ENCODE measurements at places on chromosomes 5 and 9.

GRCh38 chr9:7811677-7812076, 12.1 kb upstream of the DMAC1 start:
- no peak for DNase-seq

GRCh38 chr5:108432024-108432423, 50.1 kb upstream of the FBXL17 start:
- DNase-seq: no peak

DNA sequence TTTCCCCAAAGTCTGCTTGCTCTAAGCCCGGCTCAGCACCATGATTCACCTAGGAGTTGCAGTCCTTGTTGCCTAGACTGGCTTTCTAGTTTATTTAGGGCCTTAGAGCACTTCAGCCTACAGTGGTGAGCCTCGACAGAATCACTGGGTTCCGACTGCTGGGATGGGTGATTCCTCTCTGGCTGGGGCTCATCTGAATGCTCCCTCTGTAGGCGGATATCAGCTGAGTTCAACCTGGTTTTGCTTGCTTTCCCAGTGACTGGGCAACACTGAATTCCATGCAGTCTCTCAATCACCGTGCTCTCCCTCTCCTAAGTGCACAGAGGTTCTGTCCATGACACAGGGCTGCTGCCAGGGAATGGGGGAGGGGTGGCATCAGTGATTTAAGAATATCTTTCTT, 54.1 kb downstream of the OSMR start:
- DNase-seq: no peak

DNA sequence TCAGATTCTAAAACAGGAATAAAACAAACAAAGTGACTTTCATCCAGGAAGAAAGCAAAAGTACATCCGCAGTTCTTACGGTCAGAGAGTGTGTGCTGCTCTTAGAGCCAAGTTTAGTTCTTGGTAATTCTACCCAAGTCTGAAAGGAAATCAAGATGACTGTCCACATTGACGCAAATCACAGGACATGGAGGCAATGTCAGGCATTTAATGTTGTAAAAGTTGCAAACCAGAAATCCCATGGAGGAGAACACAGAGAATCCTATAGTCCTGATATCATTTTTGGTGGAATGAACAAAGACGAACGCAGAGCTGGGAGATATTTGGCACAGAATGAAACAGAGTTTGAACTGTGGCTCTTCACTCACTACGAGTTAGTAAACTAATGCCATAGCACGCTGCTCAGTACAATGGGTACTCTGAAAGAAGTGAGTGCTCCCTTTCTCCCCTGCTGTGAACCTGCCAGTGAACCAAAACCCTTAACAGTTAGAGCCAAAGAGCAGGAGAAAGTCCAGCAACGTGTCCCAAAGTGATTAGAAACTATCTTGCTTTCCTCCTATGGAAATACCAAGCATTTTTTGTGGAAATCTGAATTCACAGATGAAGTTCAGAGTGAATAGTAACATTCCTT, 74.3 kb downstream of the MUSK start:
- peak; percentile 21 for DNase-seq

DNA sequence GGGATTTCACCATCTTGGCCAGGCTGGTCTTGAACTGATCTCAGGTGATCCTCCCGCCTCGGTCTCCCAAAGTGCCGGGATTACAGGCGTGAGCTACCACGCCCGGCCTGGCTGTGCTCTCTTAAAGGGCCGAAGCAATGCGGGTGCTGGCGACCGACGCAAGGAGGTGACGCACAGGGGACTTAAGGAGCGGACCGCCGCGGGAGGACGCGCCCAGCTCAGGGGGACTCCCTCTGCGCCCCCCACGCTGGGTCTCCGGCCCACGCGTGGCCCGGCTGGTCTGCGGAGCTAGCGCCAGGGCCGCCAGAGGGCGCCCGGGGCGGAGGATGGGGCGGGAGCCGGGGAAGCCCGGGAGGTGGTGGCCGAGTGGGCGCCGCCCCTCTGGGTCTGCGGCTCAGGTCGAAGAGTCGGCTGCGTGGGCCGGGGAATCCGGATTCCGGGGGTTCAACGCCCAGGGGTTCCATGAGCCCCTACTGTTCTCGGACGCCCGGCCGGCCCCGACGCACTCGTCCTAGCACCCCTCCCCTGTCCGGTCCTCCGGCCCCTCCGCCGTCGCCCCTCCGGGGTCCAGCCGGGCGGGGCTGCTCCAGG, 502 bp upstream of the CERCAM start:
- peak; percentile 76 for DNase-seq

DNA sequence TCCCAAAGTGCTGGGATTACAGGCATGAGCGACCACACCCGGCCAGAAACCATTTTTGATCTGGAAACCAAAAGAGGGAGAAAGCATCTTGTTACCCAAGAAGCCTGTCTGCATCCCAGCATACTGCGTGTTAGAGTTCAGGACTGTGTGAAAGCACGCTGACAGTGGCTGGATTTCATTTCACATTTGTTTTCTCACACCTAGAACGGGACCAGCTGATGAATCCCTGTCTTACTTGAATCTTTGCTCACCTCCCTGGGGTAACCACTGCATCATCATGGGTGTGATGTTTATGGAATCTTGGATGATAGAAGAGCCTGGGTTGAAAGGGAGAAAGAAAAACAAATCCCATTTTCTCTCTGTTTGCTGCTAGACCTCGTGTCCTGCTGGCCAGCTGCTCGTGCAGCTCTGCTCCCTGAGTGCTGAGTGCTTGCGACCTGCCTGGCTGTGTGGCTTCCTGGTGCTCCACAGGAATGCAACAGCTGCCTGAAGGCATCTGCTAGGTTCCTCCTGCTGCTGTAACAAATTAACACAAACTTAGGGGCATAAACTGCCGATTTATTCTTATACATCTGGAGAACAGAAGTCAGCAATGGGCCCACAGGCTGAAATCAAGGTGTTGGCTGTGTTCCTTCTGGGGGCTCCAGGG, 378.3 kb upstream of the DAP start:
- no peak for DNase-seq

DNA sequence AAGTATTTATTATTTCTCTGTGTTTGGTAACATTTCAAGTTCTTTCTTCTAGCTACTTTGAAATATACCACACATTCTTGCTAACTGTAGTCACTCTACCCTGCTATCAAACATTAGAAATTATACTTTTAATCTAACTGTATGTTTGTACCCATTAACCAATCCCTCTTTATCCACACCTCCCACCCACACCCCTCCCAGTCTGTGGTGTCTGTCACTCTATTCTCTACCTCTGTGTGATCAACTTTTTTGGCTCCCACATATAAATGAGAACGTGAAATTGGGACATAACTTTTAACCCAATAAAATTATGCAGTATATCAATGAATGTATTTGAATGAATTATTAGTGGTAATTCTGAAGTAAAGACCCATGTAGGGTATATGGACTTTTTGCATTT, 79.7 kb downstream of the PBX3 start:
- DNase-seq: no peak

GRCh38 chr5:61215996-61216395, 53.7 kb upstream of the SMIM15 start:
- DNase-seq: no peak

GRCh38 chr9:115115117-115115880, 2.7 kb downstream of the TNC start:
- no peak for DNase-seq

DNA sequence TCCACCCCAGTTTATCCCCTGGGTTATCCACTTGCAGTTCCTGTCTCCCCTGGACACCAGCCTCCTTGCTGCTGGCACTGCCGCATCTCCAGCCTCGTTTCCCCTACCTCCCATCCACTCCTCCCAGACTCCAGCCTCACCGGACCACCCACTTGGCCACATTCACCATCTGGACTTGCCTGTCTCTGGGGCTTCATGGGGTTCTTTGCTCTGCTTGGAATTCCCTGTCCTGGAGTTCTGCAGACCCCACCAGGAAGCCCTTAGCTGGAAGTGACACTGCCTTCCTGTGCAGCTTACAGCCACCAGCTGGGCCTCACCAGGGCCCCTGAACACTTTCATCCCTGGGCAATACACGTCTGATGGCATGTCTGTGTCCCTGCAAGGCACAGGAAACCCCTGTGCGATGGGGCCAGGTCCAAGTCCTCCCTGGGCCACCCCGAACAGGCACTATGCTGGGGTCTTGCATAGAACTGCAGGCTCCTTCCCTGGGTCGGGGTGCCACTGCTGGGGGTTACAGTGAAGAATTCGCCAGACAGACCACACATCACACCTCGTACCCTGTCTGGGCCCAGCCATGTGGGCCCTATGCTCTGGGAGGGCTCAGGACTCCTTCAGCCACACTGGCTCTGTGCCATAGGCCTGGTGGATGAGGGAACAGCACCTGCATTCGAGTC, 3.0 kb downstream of the FLT4 start:
- DNase-seq: no peak

DNA sequence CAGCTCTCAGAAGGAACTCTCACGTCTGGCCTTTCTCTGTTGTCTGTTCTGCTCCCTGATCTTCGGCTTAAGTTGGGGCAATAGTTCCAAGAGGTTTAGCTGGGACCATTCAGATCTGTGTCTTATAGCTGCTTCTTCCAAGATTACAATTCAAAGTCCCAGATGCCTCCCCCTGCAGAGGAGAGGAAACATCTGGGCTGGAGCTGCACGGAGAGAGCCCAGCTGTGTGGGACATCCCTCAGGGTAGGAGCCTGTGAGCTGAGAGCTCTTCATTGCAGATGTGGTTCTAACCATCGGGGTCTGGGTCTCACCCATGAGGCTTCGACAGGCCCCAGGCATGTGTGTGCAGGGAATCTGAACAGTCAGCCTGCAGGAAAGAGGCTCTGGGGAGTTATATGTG, 9.0 kb upstream of the PHF19 start:
- no peak for DNase-seq

DNA sequence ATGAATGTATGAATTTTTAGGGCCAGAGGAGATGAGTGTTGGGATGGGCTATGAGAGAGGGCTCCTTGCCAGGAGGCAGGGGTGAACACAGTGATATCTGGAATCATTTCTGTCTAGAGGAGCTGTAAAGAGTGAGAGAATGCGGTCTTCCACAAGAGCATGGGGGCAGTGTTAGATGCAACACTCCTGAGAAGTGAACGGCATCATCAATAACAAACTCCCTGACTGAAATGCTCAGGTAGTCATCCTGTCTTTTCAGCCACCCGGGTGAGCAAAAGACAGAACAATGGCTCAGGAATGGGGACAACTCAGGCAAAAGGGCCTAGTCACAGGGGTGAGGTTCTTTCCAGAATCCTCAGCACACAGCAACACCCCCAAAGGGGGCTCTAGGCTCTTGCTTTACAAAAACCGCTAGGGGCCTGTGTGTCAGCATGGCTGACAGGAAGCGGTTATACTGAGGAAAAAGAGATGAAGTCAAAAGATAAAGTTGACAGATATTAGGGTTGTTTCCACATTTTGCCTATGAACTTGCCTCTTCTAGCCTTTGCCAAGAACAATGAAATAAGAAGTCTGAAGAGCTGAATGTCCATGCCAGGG, 104.6 kb upstream of the LRRTM2 start:
- DNase-seq: no peak

- no peak for DNase-seq
These were observed 42.2 kb upstream of the ANKRD33B start for GRCh38 chr5:10521466-10522223.

DNA sequence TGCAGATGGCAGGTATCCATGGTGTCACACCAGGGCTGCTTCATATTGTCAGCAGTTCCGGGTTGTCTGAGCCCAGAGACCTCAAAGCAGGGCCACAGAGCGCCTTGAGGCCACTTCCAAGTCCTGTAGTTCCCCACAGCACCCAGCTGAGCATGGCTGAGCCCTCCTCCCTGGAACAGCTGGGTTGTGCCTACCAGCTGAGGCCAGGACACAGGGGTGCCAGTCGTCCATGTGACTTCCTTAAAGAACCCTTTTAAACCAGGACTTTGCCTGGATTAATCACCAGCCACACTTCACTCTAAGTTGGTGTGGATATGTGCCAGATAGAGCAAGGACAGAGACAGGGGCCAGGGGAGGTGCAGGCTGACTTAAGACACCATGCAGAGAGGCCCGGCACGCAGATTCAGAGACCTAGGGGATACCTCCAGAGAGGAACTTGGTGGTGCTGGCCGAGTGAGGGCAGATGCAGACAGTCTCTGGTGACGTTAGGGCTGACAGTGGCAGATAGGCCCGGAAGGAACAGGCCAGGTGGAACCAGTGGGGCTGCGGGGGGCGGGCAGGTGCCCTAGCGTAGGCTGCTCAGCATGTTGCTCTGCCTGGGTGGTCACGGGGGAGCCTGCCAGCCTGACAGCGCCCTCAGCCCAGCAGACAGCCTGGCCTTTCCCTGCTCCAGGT, 142.7 kb downstream of the CACNA1B start:
- DNase-seq: no peak

DNA sequence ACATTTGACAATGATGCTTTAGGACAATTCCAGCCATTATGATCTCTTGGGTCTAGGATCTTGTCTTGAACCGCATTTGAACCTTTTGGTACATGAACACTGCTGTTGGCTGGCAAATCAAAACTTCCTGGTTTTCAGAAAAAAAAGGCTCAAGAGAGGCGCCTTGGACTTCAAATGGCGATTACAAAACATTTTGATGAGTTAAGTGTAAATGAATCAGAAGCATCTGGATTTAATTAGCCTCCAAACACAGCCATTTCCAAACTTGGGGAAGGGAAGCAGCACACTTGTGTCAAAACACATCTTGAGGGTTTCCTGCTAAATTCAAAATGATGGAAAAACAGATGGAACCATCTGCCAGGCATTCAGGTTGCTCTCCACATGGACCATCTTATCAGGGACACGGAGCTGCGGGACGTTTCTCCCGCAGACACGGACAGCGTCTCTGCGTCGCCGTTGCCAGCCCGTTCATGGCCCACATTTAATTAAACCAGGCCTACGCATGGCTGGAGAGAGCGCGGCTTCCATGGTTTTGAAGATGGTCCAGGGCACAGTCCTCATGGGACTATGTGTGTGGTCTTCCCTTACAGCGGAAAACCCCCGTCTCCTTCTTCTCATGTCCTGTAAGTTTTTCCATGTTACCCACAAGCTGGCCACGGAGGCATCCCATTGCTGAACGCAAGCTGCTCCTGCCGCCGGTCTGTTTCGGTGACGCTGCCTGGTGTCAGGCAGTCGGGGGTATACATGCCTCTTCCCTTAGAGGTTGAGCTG, 55.8 kb upstream of the PTCH1 start:
- no peak for DNase-seq

- DNase-seq: no peak
These were observed 110.0 kb upstream of the TUT7 start for GRCh38 chr9:86464242-86464641.

GRCh38 chr5:76718381-76718832, 2.5 kb downstream of the F2R start:
- no peak for DNase-seq

DNA sequence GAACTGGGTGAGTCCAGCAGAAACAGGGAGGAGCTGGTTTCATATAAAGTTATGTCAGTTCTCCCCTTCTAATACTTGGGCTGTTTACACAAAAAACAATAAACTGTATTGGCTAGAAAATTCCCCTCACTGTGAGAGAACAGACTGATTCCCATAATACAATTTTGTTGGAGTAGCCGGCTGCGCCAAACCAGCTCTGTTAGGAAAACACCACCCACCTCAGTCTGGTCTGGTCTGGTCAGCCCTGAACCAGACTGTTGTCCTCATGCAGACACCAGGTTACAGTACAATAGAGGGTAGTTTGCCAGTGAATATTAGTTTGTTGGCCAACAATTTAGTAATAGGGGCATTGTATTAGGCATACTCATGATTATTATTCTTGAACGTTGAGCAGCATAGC, 356.4 kb downstream of the EFNA5 start:
- DNase-seq: no peak
